ENCODE measurements at places on chromosomes 6 and 20.

- DNase-seq: no peak
Measured at GRCh38 chr6:56458324-56458884, 184.3 kb downstream of the DST start.

GRCh38 chr20:38126932-38127621, 38.0 kb downstream of the TGM2 start:
- no peak for DNase-seq

DNA sequence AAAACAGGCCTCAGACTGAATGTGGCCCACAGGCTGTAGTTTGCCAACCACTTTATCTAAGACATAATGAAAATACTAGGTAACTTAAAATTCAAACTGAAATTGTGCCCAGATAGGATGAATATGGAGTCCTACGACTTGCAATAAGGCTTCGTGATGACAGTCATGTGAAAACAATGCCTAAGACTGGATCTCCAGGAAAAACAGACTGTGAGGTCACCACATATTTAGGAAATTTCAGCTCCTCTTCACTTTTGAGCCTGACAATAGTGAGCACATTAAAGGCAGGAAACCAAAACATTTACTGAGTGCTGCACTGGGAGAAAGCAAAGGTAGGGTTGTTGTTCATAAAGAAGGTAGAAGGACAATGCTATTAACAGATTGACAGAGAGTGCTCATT, 50.0 kb downstream of the RTN4IP1 start:
- DNase-seq: no peak

DNA sequence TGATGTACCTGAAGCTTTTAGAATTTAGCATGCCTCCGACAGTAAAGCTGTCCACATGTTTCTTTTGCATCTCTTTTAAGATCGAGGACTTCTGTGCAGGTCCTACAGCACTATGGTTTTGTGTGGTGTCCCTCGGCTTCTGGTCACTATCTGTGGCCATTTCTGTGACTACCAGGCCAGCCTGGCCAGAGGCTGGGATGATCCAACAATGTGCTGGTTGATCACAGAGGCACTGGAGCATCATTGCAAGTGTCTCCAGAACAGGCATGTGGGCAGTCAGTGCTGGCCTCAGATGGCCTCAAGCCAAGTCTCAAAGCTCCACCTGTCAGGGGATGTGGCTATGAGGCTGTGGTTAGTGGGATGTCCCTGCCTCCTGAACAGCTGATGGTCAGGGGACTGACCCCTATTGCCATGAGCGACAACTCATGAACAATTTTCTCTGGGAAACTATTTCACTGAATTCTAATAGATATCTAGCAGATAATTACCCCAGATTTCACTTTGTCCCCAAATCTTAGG, 136.6 kb downstream of the SYNDIG1 start:
- no peak for DNase-seq

DNA sequence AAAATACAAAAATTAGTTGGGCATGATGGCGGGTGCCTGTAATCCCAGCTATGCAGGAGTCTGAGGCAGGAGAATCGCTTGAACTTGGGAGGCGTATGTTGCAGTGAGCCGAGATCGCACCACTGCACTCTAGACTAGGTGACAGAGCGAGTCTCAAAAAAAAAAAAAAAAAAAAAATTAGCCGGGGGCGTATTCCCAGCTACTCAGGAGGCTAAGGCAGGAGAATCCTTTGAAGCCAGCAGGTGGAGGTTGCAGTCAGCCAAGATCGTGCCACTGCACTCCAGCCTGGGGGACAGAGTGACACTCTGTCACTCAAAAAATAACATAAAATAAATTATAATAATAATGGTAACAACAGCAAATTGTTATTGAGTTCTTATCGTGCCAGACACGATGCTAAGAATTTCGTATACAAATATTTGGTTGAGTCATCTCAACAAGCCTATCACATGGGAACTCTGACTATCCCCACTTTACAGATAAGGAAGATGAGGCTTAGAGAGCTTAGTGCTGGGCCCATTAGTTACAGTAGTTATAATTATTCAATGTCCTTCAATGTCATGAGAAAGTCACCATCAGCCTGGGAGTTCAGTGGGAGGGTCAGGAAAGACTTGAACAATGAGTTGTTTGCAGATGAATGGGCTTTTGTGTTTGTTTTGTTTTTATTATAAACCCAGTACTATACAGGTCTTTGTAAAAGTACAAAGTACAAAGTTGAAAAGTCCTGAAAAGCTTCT, 19.4 kb downstream of the C6orf15 start:
- DNase-seq: no peak

- no peak for DNase-seq
Measured at GRCh38 chr20:23404196-23404595, 17.1 kb downstream of the NAPB start.

DNA sequence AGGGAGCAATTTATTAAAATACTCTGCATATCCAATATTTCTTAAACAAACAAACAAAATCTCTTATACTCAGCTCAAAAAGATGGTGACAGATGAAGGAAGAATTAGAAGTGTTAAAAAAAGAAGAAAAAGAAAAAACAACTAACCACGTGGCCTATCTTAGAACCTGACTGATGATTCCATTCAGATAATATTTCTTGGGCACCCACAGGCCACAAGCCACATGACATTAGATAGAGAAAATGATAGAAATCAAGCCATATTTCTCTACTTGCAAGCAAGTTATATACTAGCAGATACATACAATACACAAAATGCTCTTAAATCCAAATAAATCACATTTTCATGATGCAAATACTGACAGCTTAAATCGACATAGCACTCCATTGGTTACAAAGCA, 14.5 kb upstream of the RAMACL start:
- DNase-seq: no peak

GRCh38 chr6:19354181-19354580, 483.0 kb upstream of the ID4 start:
- DNase-seq: no peak

DNA sequence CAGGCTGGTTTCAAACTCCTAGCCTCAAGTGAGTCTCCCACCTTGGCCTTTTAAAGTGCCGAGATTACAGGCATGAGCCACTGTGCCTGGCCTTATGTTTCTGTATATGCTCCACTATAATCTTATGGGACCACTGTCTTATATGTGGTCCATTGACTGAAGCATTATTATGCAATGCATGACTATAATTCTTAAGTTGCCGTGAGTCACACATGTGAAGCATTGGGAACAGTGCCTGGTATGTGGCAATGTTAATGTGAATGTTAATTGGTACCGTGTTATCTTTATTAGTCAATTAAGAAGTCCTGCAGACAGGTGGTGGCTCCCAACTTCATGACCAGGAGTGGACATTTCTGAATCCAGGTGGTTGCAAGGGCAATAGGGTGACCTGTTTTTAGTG, 14.7 kb upstream of the ASXL1 start:
- no peak for DNase-seq

- no peak for DNase-seq
Measured at GRCh38 chr6:130625825-130626527, 201.2 kb upstream of the SMLR1 start.

DNA sequence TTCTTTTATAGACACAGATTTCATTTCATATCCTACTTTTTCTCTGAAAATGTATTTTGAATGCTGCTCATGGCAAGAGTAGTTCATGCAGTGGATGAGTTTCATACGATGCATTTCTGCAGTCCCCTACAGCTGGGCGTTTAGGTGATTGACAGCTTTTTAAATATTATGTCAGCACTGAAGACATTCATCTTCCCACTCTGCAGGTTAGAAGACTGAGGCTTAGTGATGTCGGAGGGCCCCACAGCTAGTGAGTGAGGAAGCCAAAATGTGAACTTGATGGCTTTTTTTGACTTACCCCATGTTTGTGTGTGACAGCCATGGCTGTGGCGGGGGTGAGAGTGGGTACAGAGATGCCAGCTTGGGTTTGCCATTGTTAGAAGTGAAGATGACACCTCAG, 33.5 kb downstream of the MYH7B start:
- no peak for DNase-seq

- DNase-seq: no peak
Measured at GRCh38 chr6:141426400-141426980, 706.2 kb upstream of the GJE1 start.

GRCh38 chr6:54111341-54112045, at the start of gene MLIP:
MLIP (plus strand) TSS chr6:54111443; CDS start chr6:54111480, 37 bp downstream.
- DNase-seq: no peak

- DNase-seq: no peak
Measured at GRCh38 chr20:17806739-17807441, 107.1 kb downstream of the BANF2 start.

DNA sequence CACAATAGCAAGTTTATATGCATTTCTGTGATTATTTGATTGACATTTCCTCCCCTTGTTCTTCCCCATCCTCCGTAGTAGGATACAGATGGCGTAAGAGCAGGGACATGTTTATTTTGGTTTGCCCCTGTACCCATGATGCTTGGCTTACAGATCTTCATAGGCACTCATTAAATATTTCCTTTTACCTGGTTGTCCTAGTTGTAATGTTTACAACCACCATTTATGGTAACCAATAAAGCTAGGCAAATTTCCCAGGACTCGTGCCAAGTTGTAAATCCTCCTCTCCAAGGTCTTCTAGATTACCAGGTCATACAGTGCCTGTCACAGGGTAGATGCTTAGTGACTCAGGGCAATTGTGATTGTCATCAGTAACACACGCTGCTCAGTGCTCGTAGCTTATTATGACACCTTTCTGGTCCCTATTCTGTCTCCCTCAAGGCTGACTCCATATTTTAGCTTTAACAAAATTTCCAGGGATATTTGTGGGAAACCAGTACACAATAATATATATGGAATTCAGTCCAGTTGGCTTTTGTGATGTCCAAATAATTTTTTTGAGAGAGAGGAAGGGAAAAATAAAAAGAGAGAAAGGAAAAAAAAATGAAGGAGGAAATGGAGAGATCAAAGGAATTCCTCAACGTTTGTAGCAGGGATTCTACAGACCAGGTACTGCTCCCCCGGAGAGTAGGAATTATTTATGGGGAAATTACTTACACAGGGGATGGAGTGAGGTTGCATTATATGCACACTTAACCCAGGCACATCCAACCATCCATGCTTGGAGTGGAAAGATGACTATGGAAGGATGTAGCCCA, 24.6 kb downstream of the CYP24A1 start:
- no peak for DNase-seq

GRCh38 chr20:49386848-49387580, 95.5 kb downstream of the KCNB1 start:
- no peak for DNase-seq

DNA sequence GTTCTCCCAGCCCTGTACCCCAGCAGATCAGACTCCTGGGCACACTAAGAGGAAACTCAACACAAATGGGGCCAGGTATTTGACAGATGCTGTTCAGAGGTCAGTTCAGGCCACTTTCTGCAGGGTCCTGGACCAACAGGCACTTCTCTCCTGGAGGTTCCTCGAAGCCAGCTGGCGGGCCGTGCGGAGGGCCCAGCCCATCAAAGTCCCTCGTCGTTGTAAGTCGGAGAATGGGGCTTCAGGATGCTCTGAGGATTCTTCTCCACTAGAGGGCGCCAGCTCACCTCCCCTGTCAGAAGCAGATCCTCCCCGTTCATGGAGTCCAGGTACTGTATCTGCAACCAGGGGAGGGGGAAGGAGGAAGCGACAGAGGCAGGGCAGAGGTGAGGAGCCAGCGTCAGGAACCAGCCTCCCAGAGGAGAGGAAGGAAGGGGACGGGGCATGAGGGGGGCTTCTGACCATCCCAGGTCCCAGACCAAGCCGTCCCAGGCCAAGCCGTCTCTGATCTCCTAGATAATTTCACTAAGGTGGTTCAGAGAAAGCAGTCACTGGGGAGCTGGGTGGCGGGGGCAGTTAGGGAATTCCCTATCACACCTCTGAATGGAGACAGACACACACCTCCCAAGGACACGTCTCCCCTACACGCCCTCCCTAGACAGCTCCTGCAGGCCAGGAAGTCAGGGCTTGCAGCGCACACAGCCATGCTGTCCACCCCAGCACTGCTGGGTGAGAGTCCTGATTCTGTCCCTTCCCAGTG, 11.7 kb upstream of the FAM83C start:
- DNase-seq: peak; percentile 70

DNA sequence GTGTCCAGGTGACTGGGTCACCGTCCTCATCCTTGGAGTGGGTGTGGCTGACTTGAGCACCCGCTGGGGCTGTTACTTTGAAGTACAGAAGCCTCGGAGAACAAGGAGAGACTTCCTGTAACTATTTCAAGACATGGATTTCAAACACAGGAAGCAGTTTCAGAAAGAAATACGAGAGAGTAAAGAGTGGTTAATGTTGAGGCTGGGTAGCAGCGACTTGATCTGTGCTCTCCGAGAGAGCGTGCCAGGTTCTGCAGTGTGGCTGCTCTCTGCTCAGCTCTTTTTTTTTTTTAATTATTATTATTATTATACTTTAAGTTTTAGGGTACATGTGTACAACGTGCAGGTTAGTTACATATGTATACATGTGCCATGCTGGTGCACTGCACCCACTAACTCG, 17.5 kb upstream of the EFCAB8 start:
- no peak for DNase-seq

GRCh38 chr6:90918361-90918760, 331.5 kb upstream of the MAP3K7 start:
- DNase-seq: no peak

DNA sequence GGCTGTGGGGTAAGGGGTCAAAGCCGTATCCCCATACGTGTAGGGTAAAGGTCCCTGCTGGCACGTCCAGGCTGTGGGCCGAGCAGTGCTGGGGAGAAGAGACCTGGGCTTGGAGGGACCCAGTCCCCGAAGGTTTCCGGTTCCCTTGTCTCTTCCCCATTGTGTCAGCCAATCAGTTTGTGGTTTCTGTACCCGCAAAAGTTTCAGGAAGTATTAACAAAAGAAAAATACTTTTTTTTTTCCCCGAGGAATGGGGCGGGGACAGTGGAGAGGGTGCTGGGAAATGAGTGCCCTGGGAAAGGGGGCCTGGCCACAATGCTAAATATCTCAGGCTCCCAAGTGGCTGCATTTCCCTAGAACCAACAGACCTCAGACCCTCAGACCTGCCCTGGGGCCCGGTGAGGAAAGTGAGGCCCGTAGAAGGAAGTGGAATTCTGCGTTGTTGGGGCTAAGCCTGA, 15.2 kb upstream of the AMD1 start:
- DNase-seq: no peak

DNA sequence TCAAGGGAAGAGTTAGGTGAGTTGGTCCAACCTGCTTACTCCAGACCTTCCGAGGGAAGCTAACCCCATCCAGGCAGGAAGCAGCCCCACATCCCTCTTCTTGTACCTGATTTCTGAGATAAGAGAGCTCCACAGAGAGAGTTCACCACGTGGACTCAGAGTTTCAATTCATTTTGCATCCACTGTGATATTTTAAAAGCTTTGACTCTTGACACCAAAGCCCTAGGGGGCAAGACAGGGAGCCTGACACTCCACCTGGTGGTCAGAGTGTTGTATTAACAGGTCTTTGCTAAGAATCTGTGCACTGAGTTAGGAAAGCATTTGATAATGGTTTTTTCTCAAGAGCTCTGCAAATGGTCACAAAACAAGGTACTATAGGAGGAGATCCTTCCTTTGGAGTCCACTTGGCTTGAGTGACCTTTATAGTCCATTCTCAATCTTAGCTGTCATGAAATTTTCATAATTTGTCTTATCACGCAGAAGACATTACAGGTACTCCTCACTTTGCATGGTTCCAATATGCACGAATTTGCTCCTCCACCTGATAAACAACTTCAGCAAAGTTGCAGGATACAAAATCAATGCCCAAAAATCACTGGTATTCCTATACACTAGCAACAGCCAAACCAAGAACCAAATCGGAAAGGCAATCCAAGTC, 56.2 kb upstream of the RIPOR2 start:
- DNase-seq: peak; percentile 46

All from stimulated activated CD8-positive, alpha-beta memory T cell treated with anti-CD3 and anti-CD28 coated beads, Interleukin-4, amount 100 ng/mL, for 24 hours (primary cell).